ENCODE measurements at places on chromosomes 12 and 14. TPM values are rescaled to one million over a fixed set of nuclear protein-coding genes. Genes with fewer than 3 reads are reported as not detected.

- no peaks in the 10 kb centered on the region for H3K36me3 ChIP-seq
- no peak for DNase-seq
- no peak overlapping the region for H3K27ac ChIP-seq
- H3K4me1 ChIP-seq, result no peaks in the 10 kb centered on the region
- H3K4me3 ChIP-seq, result no peak overlapping the region
These were observed 25.8 kb upstream of the MSI1 start for GRCh38 chr12:120394483-120395367.

DNA sequence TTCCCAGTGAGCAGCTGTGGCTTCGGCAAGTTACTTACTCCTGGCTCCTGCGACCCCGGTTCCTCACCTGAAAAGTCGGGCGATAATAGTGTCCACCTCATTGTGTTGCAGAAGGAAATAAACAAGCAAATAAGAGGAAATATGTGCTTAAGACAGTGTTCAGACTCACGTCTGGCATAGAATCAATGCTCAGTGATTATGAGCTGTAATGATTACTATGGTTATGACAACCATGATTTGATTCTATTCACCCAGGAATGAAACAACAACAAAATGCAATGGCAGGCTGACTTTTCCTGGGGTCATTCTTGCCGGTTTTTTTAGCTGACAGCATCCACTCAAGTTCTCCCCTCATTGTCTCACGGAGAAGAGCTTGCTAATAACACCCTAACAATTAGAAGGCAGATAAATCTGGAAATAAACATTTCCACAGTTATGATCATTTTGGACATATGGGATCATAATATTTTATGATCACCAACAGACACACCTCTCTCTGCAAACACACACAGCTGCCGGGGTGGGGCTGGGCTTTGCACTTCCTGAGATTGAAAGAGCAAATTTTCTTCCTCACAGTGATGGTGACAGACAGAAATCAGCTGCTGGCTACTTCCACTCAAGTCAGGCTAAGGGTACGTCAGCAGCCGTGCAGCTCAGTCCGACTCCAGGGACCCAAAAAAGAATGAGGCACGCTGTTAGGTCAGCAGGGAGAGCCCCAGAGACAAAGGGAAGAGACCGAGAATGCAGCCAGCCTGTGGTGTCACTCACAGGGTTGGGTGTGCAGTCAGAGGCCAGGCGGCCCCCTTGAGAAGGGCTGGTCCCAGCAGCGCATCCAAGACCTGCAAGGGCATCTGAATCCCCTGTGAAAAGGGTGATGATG is 158.0 kb downstream of the RIMBP2 start:
- H3K27ac ChIP-seq, result no peak overlapping the region
- H3K27me3 ChIP-seq, result no peaks in the 10 kb centered on the region
- no peak overlapping the region for H3K4me3 ChIP-seq

DNA sequence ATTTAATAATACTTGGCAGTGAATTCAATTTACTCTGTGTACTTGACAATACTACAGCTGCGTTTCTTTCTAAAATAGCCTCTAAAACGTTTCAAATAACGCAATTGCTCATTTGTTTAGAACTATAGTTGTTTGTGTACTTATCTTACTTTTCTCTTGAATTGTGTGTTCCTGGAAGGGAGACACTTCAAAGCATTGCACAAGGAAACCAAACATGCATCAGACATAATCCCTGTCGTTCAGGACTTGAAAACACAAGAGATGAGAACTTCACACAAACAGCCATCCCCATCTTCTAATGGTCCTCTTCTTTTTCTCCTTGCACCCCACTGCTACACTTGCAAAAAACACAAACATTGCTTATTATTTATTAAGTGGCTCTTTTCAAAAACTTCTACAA is 38.5 kb downstream of the PTGER2 start:
- DNase-seq, result no peak
- H3K27ac ChIP-seq, result no peak overlapping the region
- no peaks in the 10 kb centered on the region for H3K27me3 ChIP-seq
- H3K4me1 ChIP-seq, result peaks cover 24% of the 10 kb centered on the region

DNA sequence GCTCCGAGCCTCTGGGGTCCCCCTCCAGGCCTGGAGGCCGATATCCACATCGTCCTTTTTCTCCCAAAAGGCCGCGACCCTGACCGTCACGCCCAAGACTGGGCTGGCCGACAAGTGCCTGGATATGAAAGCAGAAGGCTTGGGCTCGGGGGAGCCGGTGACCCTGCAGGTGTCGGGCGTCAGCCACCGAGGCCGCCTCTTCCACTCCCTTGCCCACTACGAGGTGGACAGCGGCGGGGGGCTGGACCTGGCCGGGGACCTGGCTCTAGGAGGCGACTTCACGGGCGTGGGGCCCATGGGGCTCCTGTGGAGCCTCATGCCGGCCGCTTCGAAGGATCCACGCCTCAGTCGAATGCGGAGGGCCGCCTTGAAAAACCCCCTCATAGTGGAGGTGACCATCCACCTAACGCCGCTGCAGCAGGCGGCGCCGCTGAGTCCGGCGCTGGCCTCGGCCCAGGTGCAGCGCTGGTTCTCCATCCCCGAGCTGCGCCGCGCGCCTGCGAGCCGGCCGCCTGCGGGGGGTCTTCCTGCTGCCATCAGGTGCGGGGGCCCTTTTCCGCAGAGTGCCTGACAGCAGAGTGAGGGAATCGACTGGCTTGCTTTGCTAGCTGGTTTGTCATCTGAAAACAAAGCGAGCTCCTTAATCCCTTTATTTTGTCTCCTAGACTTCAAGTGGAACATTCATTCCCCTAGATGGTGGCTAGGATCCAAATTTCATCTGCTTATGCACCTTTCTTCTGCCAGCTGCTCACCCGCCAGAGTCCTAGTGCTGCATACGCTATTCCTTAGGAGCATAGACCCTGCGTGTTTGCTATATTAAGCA is 10.6 kb upstream of the DNAL1 start:
- H3K4me1 ChIP-seq, result peaks cover 3% of the 10 kb centered on the region
- no peaks in the 10 kb centered on the region for H3K36me3 ChIP-seq
- no peaks in the 10 kb centered on the region for H3K27me3 ChIP-seq
- H3K4me3 ChIP-seq, result peak overlapping the region; percentile 90
- no peak for DNase-seq
- H3K27ac ChIP-seq, result peak overlapping the region; percentile 34

GRCh38 chr12:119864591-119864990 is 12.5 kb downstream of the CIT start:
- no peaks in the 10 kb centered on the region for H3K27me3 ChIP-seq
- DNase-seq, result no peak
- H3K36me3 ChIP-seq, result no peaks in the 10 kb centered on the region
- no peaks in the 10 kb centered on the region for H3K4me1 ChIP-seq
- no peak overlapping the region for H3K4me3 ChIP-seq
- H3K27ac ChIP-seq, result no peak overlapping the region

DNA sequence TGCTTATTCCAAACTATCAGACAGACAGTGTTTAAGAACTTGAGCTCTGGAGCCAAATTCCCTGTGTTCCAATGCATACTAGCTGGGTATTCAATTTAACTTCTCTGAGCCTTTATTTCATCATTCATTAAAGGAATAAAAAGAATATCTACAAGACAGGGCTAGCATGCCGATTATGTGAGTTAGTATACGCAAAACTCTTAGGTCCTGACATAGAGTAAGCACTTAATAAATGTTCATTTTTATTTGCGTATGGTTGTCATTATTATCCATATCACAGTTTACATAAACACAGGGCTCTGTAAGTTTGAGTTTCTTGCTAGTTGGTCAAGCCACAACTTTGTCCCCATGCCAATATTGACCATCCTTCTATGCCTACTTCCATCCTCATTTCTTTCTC is 161.5 kb downstream of the NUAK1 start:
- no peaks in the 10 kb centered on the region for H3K36me3 ChIP-seq
- no peaks in the 10 kb centered on the region for H3K27me3 ChIP-seq
- DNase-seq, result no peak
- no peak overlapping the region for H3K4me3 ChIP-seq
- no peaks in the 10 kb centered on the region for H3K4me1 ChIP-seq
- H3K27ac ChIP-seq, result no peak overlapping the region

DNA sequence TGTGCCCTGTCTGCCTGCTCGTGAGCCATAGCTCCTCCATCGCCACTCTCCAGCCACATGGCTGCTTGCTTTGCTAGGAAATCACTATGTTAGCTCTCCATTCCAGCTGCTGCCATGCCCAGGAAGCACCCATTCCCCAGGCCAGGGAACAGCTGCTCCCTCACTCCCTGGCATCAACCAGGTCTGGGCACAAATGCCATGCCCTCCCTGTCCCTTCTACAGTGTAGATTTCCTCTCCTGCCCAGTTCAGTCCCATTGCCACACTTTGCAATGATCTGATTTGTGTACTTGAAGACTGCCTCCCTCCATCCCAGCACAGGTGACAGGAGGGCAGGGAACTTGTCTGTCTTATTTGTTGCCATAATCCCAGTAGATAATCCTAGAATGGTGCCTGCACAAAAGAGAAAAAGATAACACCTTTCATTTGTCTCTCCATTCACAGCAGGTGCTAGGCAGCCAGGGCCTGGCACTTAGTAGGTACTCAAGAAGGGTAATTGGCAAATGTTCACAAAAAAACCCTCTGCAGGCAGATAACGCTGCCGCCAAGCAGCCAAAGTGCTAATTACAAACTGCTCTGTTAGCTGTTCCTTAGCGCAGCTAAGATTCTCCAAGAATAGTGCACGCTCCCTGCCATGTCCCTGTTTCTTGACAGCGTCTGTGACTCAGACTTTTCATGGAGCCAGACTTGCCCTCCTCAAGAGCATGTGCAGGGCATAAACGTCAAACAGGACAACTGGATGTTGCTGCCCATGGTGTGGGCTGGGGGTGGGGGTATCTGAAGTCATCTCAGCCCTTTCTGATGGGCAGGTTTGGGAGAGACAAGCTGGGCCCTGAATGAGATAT is 69.1 kb downstream of the ARL6IP4 start:
- DNase-seq, result no peak
- peak overlapping the region; percentile 81 for H3K27ac ChIP-seq
- no peaks in the 10 kb centered on the region for H3K36me3 ChIP-seq
- H3K27me3 ChIP-seq, result no peaks in the 10 kb centered on the region
- no peak overlapping the region for H3K4me3 ChIP-seq
- H3K4me1 ChIP-seq, result peaks cover 16% of the 10 kb centered on the region

DNA sequence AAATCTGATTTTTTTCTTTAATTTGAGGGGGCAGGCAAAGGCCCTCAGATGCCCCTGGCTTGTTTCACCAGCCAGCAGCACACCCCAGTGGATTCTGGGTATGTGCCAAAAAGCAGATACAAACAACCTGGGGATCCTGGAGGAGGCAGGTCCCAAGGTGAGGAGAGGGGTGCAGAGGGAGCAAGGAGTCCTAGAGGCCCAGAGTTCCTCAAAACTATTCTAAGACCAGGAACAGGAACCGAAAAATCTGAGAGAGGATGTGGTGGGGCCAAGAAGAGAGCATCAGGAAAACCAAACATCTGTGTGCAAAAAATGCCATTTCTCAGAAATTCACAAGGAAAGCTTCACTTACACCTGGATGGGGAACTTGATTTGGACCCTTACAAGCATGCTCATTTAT is 8.2 kb downstream of the KCNA5 start:
- no peak overlapping the region for H3K4me3 ChIP-seq
- no peaks in the 10 kb centered on the region for H3K4me1 ChIP-seq
- H3K27me3 ChIP-seq, result no peaks in the 10 kb centered on the region
- peaks cover 2% of the 10 kb centered on the region for H3K36me3 ChIP-seq
- no peak overlapping the region for H3K27ac ChIP-seq

MIP gene
- total RNA-seq, result not detected

NEMP1 gene
- 6.9 TPM for total RNA-seq

CSRNP2 gene
- total RNA-seq, result 30.9 TPM

GPR84 gene
- total RNA-seq, result 0.95 TPM

GALNT16 gene
- 15.8 TPM for total RNA-seq
